ENCODE measurements at places on chromosomes 16 and 17. TPM values are rescaled to one million over a fixed set of nuclear protein-coding genes. Genes with fewer than 3 reads are reported as not detected.

ZFP3 gene
- 0.92 TPM for total RNA-seq

ARL17B gene
- total RNA-seq = 3.8 TPM

PRR29 gene
- 0.20 TPM for total RNA-seq

ZNF423 gene
- 5.7 TPM for total RNA-seq

KRTAP3-1 gene
- not detected for total RNA-seq

TMEM132E gene
- 0.07 TPM for total RNA-seq

EXOC3L1 gene
- not detected for total RNA-seq

PPY gene
- total RNA-seq = not detected
